ENCODE measurements at places on chromosomes 4 and X.

DNA sequence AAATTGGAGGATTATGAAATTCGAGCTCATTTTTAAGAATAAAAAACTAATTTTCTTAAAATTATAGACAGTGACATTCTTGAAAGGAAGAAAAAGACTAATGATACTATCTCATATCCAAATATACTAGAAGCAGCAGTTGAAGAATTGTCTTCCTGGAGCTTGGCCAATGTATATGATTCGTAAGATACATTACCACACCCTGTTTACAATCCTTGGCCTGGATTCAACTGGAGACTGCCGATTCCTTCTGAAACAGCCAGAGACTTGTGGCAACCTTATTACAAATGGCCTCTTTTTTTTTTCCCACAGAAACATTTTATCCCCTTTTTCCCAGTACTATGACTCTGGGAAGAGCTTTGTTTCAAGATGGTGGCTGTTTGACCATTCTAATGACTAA, 571.2 kb upstream of the FAT1 start:
- DNase-seq: no peak

DNA sequence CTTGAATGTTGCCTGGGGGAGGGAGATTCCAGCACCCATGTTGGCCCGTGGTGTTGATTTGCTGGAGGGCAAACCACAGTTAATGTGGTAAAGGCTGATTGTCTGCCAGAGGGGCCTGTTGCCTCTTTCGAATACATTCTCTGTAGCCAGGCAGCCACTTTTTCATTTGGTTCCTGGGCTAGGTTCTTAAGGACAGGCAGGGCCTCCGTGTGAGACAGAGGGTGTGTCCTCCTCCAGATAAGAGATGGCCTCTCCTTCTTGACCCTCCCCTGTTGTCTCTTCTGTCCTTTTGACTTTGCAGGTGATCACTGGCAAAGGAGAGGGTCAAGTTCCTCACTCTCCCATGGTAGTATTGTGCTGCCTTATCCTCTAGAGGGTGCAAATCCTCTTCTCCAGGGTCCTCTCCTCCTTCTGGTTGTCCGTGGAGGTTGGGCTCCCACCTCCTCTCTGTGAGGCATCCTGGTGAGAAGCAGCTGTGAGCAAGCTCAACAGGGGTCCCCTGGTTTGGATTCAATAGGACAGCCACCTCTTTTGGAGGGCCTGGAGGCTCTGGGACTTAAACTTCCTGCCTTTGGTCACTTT, 44.9 kb downstream of the ZNF182 start:
- DNase-seq: peak; percentile 7

DNA sequence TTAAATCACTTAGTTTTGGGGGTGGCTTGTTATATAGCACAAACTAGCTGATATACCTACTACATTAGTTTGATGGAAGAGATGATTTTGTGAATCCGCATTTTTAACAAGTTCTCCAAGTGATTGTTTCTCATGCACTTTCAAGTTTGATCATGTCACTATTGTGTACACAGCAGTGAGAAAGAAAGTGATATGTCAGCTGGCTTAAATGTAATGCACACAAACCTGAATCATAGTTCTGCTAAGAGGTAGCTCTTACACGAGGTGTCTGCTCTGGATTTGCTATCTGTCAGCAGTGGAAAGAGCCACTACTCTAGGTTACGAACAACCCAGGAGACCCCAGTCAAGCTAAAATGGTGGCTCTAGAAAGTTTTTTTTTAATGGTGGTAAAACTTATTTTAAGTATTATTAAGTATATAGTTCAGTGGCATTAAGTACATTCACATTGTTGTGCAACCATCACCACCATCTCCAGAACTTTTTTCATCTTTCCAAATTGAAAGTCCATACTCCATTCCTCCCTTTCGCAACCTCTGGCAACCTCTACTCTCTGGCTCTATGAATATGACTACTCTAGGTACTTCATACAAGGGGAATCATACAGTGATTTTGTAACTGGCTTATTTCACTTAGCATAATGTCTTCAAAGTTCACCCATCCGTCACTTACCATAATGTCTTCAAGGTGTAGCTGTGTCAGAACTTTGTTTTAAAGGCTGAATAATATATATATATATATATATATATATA, 147.3 kb downstream of the HS6ST2 start:
- no peak for DNase-seq

DNA sequence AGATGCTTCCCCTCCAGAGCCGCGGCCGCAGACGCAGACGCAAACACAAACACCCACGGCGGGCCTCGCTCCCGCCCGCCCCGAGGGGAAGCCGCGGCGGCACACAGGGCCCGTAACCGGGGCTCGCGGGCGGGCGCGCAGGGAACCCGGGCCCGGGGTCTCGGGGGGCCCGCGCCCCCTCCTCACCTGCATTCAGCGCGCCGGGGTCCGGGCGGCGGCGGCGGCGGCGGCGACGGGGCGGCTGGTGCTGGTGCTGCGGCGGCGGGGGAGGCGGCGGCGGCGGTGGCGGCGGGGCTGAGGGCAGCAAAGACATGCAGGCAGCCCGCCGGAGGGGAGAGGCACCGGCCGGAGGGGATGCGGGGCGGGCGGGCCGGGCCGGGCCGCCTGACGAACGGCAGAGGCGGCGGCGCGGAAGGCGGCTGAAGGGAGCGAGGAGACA, 255 bp upstream of the CNOT6L start:
- no peak for DNase-seq

- DNase-seq: no peak
These were observed 309.4 kb downstream of the MAPK10 start for GRCh38 chr4:86050496-86050895.

- DNase-seq: no peak
These were observed 2.1 kb downstream of the RGN start for GRCh38 chrX:47080215-47080914.

DNA sequence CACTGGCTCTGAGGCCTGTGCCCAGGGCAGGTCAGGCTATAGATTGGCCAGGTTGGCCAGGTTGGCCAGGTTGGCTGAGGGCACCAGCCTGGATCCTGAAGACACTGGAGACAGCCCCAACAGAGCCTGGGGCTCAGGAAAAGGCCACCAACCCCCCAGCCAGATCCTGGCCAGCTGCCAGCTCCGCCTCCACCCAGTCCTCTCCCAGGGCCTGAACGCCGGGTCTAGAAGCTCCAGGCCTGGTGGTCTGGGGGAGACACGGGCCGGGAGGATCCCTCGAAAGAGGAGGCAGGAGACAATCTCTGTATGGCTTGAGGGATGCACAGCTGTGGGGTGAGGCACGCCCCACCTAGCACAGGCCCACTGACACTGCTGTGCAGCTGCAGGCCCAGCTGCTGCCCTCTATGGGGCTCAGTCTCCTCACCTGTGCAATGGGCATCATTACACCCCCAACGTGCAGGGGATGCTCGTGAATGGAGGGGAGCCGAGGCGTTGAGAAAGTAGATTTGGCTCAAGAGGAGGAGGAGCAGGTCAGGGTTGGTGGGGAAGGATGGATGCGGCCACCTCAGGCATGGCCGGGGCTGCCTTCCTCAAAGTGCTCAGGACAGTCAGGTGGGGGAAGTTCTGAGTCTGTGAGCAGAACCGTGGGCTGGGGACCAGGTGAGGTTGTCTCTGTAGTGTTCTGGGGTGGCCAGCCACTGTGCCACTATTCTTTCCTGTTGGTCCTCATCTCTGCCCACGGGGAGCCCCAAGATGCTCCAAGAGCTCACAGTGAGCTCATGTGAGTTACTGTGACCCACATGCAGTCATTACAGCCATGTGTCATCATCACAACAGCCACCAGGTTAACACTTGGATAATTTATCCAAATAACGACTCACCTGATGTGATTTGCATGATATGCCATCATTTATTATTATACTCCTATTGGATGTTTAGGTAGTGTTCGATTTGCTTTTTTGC, 10.8 kb upstream of the GAGE10 start:
- DNase-seq: no peak

- DNase-seq: peak; percentile 37
These were observed 3.9 kb upstream of the SYN1 start for GRCh38 chrX:47623540-47624027.

- DNase-seq: no peak
These were observed 124.0 kb upstream of the NOCT start for GRCh38 chr4:138891631-138892031.

DNA sequence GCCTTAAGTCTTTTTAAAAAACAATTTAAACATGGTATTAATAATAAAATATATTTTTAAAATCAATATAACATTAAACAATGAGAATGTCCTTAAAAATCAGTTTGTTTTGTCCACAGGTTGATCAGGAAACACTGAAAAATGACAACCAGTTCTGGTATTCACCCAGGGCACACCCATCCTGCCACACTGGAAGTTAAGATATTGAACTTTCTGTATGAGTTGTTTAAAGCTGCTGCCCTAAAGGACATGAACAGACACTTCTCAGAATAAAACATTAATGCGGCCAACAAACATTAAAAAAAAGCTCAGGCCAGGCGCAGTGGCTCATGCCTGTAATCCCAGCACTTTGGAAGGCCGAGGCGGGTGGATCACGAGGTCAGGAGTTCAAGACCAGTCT, 15.0 kb upstream of the HOPX start:
- no peak for DNase-seq

DNA sequence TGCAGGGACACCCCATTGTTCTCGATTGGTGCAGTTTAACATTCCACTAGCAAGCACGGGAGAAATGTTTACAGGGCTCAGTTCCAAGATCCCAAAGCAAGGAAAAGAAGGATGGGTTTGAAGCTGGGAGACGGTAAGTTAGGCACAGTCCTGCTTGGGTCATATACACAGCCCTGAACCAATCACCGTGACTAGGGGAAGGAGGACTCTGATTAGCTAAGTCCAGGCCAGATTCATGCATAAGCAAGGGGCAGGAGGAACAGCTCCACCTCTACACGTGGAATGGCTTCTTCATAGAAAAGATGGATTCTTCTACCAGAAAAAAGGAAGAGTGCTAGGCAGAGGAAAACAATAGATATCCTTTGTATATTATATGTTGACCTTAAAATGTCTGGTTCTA, 11.0 kb upstream of the EXOC1L start:
- no peak for DNase-seq

GRCh38 chr4:107804956-107805355, 19.8 kb upstream of the SGMS2 start:
- DNase-seq: no peak

DNA sequence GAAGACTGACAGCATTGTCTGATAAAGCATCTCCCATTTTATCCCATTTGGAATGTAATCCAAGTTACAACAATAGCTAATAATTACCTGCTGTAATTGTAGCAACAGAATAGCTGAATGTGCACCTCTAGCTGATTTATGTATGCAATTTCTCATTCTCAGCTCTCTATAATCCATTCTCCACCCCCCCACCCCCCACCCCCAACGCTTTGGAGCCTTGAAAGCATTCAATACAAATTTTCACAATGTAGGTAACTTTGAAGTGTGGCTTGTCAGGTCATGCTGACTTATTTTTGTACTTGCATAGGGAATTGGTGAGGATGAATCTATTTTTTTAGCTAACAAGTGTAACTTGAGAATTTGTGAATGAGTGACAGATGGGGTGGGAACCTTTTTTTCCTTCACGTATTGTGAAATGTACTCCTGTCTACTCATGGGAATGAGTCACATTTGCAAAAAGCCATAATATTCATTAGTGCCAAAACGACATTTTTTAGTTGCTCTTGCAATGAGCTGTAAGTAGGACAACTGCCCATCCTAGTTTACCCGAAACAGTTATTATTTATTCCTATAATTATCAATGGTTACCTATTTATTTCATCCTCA, 159.3 kb downstream of the PALLD start:
- DNase-seq: no peak

GRCh38 chr4:3077796-3078195, 3.3 kb downstream of the HTT start:
- no peak for DNase-seq

DNA sequence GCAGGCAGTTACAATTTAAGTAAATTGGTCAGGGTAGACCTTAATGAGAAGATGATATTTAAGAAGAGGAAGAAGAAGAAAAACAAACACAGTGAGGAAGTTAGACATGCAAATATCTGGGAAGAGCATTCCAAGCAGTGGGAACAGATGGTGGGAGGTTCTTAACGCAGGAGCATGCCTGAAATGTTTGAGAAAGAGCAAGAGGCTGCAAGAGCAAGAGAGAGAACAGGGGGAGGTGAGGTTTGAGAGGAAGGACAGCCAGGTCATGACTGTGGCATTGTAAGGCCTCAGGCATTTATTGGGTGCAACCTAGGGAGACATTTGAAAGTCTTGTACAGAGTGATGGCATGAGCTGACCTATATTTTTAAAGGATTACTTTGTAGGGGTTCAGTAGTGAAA, 136.0 kb downstream of the UGT8 start:
- DNase-seq: no peak

DNA sequence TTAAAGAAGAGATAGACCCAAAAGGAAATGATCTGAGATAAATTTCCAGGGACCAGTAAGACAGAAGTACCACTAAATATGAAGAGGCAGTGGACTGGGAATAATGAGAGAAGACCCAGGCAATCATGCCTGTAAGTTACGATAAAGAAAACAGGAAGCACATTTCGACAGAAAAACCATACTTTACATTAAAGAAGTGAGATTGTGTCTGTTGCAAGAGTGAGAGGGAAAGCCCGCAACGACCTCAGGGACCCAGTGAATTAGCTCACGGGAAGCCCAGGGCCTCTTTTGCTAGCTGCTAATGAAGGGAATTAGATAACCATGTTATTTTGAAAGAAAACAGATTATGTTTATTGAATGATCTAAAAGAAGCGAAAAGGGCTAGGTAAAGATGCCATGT, 28.9 kb upstream of the ACSL1 start:
- no peak for DNase-seq

- DNase-seq: no peak
These were observed 33.5 kb downstream of the GUCY2F start for GRCh38 chrX:109448282-109448938.

DNA sequence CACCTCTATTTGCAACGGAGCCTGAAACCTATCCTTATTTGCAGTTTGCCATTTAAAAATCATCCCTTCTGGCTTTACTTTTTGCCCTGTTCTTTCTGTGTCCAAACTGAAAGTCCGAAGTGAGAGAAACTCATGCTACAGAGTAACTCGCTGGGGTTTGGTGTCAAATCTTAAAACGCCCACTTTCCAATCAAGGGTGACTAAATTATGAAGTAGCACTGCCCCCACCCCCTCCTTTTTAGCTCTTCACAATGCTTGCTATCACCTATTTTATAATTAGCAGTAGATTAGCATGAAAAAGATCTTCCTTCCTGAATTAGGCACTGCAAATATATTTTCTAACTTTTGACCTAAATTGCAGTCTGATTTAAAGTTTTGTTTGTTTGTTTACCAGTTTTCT, 52.5 kb downstream of the VGLL1 start:
- peak; percentile 44 for DNase-seq

DNA sequence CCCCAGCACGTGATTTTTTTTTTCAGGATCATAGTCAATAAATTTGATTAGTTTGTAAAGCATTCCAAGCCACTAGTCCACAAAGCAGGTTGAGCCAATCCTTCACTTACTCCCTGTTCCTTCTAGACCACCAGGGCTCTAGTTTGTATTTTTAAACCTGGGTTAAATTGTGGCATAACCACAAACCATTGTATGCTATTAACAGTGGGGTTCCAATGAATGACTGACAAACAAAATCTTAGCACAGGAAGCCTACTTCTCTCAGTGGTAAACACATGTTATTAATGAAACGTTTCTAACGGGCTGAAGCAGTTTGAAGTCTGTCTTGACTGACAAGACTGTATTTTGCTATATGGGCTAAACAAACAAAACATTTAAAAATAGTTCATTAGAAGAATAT, 48.6 kb upstream of the GYPA start:
- DNase-seq: no peak
